ENCODE measurements at places on chromosomes 5 and 9.
A peak's percentile ranks its signal among the peaks of the same experiment; 100 is the strongest.

- no peak for DNase-seq
Measured at GRCh38 chr5:65508978-65509377, 27.3 kb upstream of the ADAMTS6 start.

DNA sequence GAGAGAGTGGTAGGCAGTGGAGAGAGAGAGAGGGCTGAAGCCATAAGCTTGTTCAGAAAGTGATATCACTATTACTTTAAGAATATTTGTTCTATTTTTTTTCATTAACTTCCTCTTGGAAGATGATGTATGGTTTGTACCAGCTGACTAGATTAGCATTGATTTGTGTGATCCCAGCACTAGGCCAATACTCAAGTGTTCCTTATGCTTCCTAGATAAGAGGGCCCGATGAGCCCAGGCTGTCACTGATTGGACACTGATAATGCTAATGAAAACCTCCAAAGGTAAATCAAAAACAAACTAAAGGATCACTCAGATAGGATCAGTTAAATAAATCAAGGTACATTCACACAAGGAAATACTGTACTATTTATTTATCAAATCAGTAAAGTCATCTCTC is 52.7 kb upstream of the OTULINL start:
- DNase-seq = no peak

DNA sequence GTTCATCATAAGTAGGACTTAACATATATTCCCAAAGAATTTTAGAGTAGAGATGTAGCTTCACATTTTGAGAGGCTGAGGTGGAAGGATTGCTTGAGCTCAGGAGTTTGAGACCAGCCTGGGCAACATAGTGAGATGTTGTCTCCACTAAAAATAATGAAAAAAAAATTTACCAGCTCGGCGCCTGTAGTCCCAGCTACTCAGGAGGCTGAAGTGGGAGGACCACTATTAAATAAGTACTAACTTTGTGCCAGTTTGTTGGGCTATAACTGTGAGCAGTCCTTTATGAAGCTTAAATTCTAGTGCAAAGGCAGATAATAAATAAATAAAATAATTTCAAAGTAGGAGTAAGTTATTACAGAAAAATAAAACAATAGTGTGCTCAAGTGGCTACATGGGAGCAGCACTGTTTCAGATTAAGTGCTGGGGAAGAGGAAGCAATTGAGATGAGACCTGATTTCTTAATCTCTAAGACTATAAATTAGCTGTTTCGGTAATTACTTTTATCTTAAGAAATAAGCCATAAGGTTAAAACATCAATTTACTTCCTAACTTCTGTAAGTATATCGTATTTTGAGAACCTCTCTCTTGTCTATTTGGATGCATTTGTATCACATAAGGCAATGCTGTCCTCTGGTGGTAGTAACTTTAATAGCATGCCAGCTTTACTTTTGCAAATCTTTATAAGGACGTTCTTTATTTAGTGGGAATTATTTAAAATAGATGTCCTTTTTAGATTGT is 98.9 kb downstream of the CSNK1G3 start:
- DNase-seq = peak; percentile 82

DNA sequence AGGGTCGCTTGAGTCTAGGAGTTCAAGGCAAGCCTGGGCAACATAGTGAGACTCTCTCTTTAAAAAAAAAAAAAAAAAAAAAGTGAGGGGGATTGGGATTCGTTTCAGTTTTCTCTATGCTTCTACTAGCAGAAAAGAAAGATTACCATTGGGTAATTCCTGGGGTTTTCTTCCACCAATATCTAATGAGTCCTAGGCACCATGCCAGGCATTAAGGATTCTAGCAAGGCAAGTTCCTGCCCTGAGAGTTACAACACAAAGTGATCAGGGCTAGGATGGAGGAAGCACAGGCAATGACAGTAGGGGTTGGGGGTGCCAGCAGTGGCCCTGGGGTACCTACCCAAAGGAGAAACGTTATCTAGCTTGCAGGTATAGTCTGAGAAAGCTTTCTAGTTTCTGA is 90.8 kb downstream of the PCDH1 start:
- DNase-seq = no peak

- DNase-seq = no peak
Measured at GRCh38 chr5:67222243-67223025, 25.8 kb upstream of the CD180 start.

DNA sequence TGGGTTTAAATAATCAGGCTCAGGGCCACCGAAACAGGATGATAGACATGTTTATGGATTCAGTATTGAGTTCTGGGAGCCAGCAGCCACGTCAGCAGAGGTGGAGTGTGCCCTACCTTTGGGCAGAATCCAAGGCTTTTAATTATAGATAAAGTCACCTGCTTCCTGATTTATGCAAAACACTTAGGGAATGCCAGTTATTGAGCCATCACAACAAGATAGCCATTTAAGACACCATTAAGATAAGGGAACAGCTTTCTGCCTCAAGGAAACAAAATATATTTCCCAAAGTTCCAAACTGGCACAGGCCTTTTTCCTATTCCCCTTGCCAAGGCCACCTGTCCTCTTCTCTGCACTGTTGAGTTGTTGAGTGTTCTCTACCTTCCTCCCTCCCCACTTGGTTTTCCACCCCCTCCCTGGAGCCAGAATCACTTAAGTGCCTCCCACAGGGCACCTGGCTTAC is 2.4 kb downstream of the CCL28 start:
- no peak for DNase-seq

- DNase-seq = no peak
Measured at GRCh38 chr5:3793162-3793561, 197.5 kb downstream of the IRX1 start.

DNA sequence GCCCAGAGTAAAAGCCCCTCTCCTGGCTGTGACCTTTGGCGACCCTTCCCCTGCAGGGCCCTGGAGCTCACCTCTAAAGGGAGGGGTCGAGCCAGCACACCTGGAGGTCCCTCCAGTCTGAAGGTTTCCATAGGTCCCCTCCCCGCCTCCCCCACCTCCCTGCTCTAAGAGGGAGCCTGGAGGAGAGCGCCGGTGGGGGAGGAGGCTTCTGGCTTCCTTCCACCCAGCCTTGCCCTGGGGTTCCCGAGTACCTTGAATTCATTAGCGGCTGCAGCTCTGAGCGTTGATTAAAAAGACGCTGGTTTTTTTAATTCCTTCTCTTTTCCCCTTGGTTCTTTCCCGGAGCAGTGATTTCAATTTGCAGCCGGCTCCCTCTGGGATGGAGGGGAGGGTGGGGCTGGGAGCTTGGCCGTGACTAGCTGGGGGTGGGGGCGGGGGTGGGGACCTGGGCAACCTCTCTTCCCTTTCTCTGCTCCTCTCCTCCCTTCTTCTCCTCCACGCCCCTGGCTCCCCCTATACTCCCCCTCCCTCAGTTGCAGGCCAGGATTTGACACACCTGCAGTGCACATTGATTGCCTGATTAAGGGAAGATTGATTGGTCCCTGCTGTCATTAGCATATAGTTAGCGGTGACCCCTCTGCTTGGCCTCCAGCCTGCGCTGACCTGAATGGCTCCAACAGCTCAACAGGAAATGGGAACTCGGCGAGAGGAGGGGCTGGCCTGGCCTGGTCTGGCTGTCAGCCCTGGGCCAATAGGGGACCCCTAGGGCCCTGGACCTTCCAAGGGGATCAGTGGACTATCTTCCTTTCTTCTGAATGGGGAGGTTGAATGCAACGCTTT is 67.5 kb upstream of the RAPGEF1 start:
- DNase-seq = no peak

GRCh38 chr5:16863469-16863946 is 72.6 kb downstream of the MYO10 start:
- no peak for DNase-seq

DNA sequence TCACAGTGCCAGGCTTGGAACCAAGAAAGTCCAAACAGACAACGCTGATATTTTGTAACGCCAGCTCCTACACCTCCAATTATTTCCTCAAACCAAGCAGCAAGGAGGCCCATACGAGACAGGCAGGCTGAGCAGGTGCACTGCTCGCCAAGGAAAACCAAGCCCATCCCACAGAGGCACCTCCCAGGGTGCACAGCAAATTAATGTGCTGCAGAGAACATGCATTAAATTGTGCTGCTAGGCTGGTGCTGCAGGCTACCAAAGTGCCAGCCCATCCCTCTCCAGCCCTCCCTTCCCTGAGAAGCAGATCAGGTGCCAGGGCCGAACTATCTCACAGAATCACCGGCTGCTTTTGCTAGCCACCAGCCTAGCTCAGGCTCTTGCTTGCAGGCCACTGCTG is 137.8 kb downstream of the PAX5 start:
- no peak for DNase-seq

GRCh38 chr9:93132287-93132927 is 1.6 kb downstream of the NINJ1 start:
- no peak for DNase-seq

All from NAMALWA (cell line).